ENCODE measurements at places on chromosomes 7 and 10.

DNA sequence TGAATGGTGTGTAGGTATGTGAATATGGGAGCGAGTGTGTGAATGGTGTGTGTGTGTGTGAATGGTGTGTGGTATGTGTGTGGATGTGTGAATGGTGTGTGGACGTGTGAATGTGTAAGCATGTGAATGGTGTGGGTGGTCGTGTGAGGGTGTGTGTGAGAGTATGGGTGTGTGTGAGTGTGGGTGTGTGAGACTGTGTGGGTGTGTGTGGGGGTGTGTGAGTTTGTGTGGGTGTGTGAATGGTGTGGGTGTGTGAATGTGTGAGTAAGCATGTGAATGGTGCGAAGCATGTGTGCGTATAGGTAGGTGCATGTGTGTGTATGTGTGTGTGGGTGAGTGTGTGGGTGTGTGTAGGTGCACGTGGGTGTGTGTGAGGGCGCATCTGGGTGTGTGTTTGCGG is 160.7 kb upstream of the COBL start:
- no peak for DNase-seq

- DNase-seq = no peak
These were observed 9.6 kb upstream of the CCM2 start for GRCh38 chr7:44990109-44991023.

DNA sequence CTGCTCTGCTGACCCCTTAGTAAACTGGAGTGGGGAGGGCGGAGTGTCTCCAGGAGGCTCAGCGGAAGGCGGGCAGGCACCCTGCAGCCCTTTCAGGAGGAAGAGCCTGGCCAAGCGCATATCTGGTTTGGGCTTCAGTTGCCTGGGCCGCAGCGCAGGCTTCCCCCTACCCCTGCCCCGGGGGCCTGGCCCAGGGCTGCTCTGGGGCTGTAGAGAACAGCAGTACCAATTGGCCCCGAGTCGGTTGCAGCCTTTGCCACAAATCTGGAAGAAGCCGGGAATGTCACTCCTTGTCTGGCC is 28.1 kb upstream of the JAKMIP3 start:
- no peak for DNase-seq

GRCh38 chr10:47042780-47043750 is 131.8 kb downstream of the PTPN20 start:
- no peak for DNase-seq

GRCh38 chr10:87761892-87762291 is 56.1 kb downstream of the ATAD1 start:
- DNase-seq = no peak

GRCh38 chr7:34069676-34070075 is 164.3 kb downstream of the BMPER start:
- no peak for DNase-seq

- DNase-seq = no peak
These were observed 95.4 kb upstream of the SEMA3C start for GRCh38 chr7:81014266-81014665.

- no peak for DNase-seq
These were observed 63.5 kb upstream of the LAMB1 start for GRCh38 chr7:108066486-108066885.

DNA sequence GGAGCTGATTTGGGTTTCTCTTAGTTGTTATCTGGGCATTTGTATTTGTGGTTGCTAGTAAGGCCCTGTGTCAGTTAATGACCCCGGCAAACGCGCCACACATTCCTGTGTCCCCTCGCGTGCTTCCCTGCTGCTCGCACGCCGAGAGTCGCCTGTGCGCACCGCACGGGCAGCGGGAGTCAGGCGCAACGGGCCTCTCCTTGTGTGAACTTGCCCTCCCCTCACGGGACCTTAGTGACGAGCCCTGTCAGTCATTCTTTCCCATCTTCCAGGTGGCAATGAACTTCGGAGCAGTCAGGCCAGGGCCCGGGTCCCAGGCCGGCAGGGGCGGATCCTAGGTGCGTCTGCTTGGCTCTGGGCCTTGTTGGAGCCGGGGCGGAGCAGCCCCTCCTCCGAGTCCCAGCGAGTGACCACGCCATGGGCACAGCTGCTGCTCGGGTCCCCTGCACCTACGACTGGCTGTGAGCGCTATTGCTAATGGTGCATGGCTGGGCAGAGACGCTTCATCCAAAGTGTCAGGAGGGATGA is 12.4 kb upstream of the PRKAR1B start:
- DNase-seq = no peak

GRCh38 chr10:124647421-124648130 is 96.6 kb downstream of the FAM53B start:
- peak; percentile 81 for DNase-seq

DNA sequence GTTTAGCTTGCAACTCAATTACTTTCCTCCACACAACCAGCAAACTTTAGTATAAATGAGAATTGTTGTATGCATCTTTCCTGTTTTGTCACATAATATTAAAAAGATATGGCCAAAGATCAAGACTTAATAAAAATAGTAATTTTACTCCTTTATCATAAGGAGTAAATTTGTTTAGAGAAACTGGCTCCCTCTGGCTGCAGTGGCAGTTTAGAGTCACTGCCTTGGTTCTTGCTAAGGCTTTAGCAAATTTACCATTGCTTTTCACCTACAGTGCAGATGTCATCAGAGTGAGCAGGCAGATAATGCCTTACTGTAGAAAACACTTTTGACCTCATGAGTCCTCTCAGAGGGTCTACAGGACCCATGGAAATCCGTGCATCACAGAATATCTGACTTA is 2.6 kb downstream of the PRPF18 start:
- DNase-seq = no peak

DNA sequence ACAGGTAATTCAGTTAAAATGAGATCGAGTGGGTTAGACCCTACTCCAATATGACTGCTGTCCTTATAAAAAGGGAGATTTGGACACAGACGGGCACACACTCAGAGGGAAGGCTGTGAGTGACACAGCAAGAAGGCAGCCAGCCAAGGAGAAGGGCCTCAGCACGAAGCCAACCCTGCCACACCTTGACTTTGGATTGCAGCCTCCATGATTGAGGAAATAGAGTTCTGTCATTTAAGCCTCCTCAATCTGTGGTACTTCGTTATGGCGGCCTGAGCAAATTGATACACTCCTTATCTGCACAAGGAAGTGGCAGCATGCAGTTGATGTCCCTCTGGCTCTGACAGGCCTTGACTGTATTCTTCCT is 43.8 kb downstream of the SH2D4B start:
- DNase-seq = no peak

DNA sequence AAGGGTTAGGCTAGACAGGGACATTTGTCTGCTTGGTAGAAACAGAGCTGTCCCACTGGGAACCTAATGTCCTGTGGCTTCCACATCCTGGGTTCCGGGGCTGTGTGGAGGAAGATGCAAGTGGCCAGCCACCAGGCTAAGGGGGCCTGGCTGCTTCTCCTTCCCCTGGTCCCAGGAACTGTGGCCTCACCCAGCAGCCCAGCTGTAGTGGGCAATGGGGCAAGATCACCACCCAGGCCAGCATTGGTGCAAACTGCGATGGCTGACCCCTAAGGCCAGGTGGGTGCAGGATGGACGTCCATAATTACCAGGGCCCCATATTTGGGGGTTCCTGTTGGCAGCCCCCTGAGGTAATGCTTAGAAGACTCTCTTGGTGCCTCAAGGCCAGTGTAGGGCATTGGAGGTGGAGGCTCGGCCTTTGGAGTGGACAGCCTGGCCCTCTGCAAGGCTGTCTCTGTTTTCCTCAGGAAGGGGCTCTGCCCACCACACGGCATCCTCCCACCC is 226.7 kb downstream of the TCF7L2 start:
- no peak for DNase-seq

GRCh38 chr7:93779115-93779514 is 111.4 kb downstream of the TFPI2 start:
- no peak for DNase-seq

DNA sequence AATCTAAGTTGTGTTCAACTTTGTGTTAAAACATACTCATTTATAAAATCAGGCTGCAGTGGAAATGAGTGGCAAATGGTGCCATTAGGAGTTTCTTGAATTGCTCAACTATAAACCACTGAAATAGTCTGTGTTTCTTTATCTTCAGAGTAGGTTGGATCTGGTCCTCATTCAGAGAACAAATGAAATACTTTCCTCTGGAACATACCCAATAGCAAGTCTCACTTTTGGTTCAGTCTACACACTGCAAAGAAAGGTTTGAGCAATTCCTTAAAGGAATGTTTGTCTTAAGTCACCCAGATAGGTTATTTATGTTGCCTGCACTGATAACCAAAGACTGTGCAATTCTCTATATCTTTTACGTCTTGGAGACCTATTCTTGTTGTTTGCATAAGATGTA is 62.5 kb downstream of the ABCB4 start:
- no peak for DNase-seq

DNA sequence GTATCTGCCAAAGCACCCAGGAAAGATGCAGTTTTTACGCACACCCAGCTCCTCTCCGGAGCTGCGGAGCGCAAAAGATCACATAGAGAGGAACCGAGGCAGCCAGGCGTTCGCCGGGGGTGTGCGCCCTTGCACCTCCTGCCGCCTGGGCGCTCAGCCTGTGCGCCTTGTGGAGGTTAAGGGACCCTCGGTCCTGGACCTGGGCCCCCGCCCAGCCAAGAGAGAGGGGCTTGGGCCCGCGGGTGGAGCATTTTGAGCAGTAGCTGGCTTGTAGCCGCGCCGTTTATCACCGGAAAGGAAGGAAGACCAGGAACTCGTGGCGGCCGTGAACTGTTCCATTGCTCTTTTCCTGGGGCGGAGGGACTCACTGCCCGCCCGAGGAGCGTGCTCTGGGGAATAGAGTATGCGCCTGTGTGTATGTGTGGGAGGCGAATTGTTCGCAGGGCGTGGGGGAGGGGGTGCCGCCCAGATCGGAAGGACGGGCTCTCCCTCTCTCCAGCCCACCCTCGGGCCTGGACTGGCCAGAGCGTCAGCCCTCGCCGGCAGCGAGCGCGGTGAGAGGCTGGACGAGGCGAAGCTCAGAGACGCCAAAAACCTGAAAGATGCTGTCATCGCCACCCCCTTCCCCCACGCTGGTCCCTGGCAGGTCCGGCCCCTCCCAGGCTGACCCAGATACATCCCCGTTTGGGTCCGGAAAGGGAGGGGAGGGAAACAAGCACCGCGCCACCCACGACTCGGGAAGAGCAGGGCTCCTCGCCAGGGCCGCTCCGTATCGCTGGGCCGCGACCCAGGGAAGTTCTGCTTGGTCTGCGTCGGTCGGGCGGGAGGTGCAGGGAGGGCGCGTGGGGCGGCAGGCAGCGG is 1.2 kb upstream of the WNT2 start:
- DNase-seq = no peak

DNA sequence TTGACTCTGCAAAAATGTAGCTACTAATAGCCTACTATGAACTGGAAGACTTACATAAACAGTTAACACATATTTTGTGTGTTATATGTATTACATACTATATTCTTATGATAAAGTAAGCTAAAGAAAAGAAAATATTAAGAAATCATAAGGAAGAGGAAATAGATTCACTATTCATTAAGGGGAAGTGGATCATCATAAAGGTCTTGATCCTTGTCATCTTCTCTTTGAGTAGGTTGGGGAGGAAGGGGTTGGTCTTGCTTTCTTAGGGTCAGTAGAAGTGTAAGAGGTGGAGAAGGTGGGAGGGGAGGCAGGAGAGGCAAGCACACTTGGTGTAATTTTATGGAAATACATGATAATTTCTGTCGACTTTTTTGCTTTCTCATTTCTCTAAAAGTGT is 81.3 kb downstream of the NAMPT start:
- DNase-seq = no peak

- DNase-seq = no peak
These were observed 173.3 kb upstream of the ADO start for GRCh38 chr10:62631241-62631640.

GRCh38 chr7:116610210-116610609 is 61.8 kb upstream of the MET start:
- DNase-seq = peak; percentile 55

DNA sequence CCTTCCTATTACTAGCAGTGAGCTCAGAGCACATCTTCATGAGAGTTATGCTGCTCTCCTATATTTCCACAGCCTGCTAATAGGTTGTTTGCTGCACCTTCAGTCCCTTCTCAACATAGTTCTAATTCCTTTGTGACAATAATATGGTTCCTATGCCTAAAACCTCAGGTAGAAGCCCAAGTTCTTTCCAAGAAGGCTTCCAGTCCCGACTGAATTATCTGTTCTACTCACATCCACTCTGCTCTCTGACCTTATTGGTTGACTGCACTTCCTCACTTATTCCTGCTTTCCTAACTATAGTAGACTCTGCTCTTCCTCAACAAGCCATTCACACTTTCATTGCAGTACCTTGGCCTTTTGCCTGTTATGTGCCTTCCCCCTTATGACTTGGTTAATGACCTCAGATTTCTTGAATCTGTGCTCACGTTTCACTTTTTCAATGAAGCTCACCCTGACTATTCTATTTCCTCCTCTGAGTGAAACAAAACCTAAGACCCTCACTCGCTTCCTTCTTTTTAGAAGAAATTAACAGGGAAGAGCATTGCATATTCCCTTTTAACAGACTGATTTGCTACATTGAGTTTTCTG is 132.7 kb downstream of the MDFIC start:
- DNase-seq = no peak

GRCh38 chr10:90276894-90277475 is 575.6 kb downstream of the KIF20B start:
- DNase-seq = no peak

- no peak for DNase-seq
These were observed 838.2 kb upstream of the POM121L12 start for GRCh38 chr7:52197221-52197620.

GRCh38 chr10:97519342-97519741 is 20.6 kb downstream of the UBTD1 start:
- DNase-seq = no peak

- no peak for DNase-seq
These were observed 4.1 kb downstream of the LAMB1 start for GRCh38 chr7:107998660-107999480.

DNA sequence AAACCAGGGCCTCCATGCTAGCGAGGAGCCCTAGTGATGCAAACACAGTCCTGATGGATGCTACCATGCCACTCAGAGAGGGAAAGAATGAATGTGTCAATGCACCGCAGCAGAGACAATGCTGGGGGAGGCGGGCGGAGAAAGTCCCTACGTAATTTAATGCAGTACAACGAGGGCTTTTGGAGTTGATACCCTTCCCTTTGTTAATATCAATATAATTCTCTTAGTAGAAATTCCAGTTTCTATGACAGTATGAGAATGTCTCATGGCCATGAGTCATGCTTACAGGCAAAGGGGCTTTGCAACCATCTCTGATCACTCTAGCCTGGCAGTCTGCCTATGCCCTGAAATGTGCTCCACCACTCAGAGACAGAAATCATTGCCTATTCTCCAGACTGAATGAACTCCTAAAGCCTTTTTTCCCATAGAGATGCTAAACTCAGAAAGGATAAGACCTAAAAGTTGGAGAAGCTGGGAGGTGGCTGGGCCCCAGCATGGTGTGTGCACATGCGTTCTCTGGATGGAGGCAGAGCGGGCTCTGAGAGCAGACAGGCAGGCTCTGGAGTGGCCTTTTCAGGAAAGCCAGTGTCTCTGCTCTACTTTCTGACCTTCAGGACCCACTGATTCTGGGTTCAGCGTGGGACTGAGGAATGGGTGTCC is 20.3 kb upstream of the GIMAP2 start:
- no peak for DNase-seq

- DNase-seq = no peak
These were observed 38.3 kb downstream of the CAMK1D start for GRCh38 chr10:12387561-12388210.

- peak; percentile 7 for DNase-seq
These were observed 34.6 kb downstream of the TRIM8 start for GRCh38 chr10:102678842-102679289.

Measured in GF-D8 (cell line).